ENCODE measurements at places on chromosomes 3 and 15.

DNA sequence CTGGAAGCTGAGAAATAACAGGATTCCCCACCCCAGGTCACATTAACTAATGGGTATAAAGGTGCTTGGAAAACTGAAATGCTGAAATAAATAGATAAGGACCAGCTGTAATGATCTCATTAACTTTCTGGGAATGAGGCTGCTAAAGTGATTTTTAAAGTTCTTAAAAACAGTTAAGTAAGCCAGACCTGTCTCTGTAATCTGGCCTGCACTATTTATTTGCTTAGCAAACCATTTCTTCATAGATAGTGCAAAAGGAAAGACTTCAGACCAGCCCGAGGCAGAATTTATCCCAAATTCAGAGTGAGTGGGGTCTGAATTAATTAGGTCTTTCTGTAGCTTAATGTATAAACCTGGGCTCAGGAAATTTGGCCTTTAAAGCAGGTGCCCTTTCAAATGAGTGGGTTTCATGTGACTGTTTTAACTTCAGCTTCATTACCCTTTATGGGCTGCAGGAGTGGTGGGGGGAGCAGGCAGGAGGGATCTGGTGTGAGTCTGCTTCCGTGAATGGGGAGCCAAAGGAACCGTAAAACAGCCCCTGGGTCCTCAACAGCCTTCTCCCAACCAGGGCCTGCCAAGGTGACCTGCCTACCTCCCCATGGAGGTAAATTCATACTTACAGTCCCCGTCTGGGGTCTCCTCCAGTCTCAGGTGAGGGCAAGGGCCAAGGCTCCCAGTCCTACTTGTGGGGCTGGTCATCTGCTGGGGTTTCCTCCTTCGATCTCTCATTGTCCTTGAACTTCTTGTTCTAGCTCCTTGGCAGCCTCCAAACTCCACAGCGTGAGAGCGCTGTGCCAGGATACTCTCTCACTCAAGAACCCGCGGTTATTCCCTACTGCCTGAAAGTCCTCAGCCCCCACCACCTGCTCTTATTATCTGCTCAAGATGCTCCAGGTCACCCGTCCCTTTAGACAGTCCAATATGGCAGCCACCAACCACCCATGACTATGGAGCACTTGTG, 31.2 kb downstream of the MAGEF1 start:
- DNase-seq: no peak

DNA sequence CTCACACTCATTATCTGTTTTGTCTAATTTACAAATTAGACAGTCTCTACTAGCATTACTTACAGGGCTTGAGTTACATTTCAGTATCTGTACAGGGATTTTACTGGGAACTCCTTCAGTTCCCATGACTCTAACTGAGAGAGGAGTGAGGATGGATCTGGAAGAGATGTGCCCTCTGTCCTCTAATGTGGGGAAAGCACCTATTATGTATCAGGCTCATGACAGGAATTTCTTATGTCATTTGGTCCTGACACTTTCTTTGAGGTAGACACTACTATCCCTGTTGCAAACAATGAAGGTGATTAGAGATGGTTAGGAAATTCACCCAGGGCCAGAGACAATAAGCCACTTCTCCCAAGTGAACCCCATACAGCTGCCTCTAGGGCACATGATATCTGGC, 10.9 kb upstream of the NCKIPSD start:
- DNase-seq: no peak

DNA sequence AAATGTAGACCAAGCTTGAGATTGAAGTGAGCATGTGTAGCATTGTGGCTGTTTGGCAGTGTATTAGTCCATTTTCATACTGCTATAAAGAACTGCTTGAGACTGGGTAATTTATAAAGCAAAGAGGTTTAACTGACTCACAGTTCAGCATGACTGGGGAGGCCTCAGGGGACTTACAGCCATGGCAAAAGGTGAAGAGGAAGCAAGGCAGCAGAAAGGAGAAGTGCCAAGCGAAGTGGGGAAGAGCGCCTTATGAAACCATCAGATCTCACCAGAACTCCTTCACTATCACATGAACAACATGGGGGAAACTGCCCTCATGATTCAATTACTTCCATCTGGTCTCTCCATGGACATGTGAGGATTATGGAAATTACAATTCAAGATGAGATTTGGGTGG, 8.6 kb upstream of the CERS3 start:
- no peak for DNase-seq

- DNase-seq: no peak
These were observed 70.1 kb downstream of the CLDN11 start for GRCh38 chr3:170488802-170489201.

DNA sequence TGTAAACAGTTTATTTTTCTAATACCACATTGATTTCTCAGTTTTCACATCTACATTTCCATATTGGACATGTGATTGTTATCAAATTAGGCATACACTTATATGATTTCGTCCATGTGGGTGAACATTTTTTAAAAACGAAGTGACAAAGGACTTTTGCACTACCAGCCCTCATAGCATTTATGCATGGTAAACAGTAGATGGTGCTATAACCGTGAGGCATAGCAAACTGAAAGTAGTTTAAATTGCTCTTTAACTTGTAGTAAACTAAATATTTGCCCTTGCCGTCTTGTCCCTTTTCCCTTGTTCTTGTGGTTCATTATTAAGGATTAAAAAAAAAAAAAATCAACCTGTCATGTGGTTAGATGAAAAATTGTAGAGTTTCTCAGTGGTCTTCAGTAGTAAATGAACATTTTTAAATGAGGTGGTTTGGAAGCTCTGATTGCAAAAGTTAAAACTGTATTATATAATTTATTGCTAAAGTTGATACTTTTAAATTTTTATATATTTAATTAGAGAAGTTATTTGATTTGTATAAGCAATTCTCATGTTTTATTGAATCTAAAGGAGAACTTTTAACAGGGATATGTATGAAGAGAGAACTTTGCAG, 24.0 kb downstream of the STX19 start:
- DNase-seq: no peak

GRCh38 chr3:106349191-106349881, 480.5 kb upstream of the CBLB start:
- DNase-seq: no peak

GRCh38 chr3:14503033-14503705, 37.0 kb downstream of the GRIP2 start:
- no peak for DNase-seq

DNA sequence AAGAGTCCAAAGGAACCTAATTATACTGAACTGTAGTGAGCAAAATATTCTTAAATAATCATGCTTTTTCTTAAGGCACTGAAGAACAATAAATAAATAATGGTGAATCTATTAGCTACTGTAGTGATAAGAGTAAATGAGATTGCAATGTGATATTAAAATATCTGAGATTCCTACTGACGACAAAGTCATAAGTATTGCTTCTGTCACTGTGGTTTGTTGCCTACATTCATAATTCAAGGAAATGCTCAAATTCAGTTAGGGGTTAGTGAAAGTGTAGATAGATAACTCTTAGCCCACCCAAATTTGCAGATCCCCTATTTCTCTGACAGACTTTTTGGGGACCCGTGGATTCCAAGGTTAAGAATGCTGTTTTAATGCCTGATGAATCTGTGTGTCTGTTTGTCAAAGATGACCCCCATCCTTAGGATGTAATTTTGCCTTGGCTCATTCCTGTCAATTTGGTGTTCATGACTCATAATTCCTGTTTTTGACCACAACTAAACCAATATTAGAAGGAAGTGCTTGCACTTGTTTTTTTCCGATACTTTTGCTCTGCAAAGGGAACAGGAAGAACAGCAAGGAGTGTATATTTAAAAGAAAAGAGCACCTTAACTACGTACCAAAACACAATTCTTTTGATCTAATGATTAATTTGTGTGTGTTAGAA, 86.7 kb downstream of the MAGI1 start:
- DNase-seq: no peak

- no peak for DNase-seq
These were observed 78.1 kb upstream of the CGNL1 start for GRCh38 chr15:57298204-57298603.

DNA sequence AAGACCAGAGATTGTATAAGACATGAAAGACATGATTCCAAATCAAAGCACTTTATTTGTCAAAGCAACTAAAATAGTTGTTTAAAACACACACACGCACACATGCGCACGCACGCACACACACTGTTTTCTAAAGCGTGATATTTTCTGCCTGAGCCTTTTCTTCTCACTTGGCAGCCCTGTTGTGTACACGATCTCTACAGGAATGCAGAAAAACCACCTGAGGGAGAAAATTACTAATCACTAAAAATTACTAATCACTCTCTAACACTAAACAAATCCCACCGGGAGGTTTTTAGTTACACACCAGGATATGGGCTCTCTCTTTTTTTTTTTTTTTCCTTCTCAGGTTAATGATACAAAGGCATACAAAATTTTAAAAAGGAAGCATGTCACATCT, 160.1 kb upstream of the ATP11B start:
- no peak for DNase-seq

DNA sequence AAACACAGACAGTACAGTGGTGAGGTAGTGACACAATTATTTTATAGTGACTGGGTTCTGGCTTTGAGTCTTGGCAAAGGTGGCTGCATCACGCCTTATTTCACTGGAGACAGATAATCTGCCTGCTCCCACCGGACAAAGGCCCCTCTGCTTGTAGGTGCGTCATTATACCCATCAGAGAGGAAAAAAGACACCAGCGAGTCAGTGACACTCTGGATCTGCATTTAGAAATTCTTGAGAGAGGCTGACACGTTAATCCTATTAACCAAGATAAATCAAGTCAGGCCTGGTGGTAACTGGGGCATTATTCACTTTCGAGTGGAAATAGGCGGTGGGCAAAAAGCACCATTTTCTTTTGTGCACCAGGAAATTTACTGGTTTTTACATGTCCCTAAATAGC, 76.2 kb downstream of the NR2F2 start:
- no peak for DNase-seq

- no peak for DNase-seq
These were observed 118.2 kb upstream of the TLE3 start for GRCh38 chr15:70215951-70216350.

DNA sequence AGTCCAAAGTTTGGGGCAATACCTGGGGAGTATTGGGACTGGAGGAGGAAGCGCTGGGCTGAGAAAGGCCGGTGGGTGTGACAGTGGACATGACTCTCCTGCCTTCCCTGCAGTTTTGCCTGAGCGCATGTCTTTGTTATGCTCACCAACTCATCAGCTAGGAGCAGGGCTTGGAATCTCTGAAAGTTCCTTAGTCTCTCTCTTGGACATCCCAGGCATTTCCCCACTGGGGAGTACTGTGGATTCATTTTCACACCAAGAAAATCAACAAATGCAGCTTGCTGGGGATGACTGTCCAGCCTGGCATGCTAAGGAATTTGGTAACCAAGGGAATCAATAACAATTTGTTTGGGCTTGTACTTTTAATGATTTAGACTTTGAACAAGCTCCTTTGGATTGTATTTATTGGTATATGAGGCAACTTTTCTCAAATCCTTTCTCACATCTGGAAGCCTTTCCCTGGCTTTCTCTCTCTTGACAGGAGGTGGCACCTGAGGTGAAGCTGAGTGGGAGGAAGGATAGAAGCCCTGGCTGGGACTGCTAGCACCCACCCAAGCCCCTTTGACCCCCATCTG, 48.5 kb upstream of the CHST2 start:
- no peak for DNase-seq

DNA sequence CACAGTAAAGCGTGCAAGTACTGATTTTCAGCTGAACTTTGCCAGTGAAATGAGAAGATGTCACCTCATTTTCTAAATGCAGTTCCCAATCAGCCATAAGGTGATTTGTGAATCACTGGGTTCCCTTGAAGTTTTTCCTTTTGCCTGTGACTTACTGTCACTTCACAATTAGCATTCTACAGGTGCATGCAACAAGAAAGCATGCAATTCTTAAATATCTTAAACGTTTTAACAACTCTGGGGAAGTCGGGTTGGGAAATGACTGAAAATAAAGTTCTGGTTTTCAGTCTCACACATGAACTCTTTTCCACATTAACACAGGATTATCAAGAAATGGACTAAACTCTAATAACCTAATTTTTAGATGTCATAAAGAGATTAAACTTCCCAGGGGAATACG, 5.2 kb downstream of the GSK3B start:
- DNase-seq: no peak

DNA sequence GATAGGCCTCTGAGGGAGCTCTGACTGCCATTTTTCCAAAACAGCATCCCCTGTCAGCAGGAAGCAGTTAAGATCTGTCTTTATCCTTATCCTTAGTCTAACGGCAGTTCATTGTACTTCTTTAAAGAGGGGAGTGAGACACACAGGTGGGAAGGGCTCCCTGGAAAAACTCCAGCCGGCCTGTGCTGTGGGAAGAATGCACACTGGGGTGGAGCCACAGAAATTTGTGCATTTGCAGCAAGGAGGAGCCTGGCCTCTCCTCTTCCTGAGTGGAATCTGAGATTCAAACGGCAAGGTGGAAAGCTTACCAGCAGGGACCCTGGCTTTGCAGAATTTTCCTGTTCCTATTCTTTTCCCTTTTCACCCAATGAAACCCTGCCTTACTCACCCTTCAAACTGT, 1209.4 kb downstream of the ROBO2 start:
- no peak for DNase-seq

DNA sequence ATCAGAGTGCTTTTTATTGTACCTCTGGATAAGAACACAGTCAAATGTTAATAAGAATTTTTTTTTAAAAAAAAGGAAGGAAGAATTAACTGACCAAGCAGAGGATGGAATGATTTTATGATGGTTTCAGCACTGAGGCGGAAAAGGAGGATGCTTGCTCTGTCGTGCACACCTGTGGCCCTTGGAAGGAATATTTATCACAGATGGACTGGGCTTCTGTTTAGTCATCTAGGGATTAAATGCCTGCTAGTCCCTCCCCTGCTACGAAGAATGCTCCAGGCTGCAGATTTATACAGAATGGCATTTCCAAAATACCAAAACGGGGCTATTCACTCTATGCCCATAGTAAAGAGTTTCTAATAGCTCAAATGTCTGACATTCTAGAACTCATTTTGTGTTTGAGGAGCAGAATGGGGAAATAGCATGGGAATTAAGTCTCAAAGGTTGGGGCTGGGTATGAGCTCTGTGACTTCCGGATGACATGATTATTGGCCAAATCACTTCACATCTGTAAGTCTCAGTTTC, 92.8 kb upstream of the BCL6 start:
- DNase-seq: no peak
